Stimulated activated CD8-positive, alpha-beta memory T cell treated with anti-CD3 and anti-CD28 coated beads, Interleukin-15, amount 100 ng/mL, for 24 hours (primary cell): ENCODE measurements at places on chromosomes 2 and 18.

DNA sequence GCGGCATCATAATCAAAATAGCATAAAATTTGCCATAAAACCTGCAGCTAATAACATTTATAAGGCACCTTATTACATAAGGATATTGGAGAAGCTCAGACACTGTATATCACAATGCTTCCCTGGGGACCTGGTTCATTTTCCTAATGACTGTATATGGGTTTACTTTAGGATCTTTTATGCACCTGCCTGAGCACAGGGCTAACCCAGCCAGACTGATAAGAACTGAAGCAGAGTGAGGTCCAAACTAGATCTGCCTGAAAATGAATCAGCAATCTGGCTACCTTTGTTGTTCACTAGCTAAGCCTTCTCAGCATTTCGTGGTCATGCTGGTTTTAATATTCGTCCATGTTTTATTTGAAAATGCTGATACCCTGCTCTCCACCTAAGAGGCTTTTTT is 1922.3 kb upstream of the CELF4 start:
- DNase-seq, result no peak

DNA sequence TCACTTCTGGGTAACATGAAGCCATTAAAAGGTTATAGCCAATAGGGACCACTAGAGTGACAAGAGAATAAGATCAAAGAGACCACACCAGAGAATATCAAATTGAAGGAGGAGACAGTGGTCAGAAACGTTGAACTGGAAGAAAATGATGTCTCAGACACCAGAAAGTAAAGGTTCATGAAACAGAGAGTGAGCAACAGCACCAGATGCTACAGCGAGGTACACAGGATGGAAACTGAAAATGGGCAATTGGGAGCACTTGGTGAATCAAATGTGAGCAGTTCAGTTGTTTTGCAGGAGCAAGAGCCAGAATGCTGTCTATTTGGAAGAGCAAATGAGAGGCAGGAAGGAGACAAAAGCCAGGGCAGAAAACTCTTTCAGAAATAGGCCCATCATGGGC is 162.6 kb downstream of the SS18 start:
- DNase-seq, result no peak

DNA sequence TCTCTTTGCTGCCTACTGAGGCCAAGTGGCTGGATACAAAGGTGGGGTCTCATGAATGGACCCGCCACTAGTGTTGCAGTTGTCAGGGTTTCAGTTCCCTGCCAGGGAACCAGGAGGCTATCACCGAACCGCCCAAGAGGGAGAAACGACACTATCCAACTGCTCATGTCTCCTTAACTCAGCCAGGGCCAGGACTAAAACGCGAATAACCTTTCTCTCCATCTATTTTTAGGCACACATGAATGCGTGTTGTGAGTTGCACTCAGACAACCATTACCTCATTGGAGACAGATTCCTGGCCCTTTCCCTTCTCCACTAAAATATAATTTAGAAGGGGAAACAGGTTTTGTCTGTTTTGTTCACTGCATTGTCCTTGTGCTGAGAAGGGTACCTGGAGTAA is 559.5 kb downstream of the SOCS6 start:
- no peak for DNase-seq

DNA sequence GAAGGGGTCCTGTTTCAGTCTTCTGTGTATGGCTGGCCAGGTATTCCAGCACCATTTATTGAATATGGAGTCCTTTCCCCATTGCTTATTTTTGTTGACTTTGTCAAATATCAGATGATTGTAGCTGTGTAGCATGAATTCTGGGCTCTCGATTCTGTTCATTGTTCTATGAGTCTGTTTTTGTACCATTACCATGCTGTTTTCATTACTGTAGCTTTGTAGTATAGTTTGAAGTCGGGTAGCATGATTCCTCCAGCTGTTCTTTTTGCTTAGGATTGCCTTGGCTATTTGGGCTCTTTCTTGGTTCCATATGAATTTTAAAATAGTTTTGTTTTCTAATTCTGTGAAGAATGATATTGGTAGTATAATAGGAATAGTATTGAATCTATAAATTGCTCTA is 6.0 kb downstream of the SH3YL1 start:
- no peak for DNase-seq

DNA sequence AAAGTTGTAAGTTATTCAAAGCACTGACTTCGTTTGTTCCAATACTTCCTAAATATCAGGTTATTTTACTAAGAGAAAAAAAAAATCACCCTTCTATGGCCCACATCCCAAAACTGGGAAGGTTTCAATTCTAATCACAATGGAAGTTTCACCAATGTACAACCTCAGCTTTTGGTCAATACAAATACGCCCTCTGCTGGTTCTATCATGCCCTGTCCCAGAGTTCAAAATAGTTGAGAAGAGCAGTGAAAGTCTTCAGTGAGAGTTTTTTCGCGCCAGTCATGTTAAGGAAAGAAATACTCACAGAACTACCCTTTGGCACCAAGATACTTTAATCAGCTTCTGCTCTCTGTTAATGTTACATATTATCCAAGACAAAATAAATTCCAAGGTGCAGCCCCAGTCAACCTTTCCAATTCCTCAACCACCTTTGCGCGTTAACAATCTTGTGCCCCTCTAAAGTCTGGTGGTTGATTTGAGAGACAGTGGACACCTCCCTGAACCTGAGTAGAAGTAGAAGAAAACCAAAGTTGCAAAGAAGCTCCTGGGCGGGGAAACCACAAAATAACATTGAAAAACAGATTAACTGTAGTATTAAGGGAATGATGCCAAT is 59.9 kb downstream of the SUMO1 start:
- DNase-seq, result no peak

- DNase-seq, result no peak
These were observed 55.5 kb downstream of the ARHGAP28 start for GRCh38 chr18:6785001-6785400.

DNA sequence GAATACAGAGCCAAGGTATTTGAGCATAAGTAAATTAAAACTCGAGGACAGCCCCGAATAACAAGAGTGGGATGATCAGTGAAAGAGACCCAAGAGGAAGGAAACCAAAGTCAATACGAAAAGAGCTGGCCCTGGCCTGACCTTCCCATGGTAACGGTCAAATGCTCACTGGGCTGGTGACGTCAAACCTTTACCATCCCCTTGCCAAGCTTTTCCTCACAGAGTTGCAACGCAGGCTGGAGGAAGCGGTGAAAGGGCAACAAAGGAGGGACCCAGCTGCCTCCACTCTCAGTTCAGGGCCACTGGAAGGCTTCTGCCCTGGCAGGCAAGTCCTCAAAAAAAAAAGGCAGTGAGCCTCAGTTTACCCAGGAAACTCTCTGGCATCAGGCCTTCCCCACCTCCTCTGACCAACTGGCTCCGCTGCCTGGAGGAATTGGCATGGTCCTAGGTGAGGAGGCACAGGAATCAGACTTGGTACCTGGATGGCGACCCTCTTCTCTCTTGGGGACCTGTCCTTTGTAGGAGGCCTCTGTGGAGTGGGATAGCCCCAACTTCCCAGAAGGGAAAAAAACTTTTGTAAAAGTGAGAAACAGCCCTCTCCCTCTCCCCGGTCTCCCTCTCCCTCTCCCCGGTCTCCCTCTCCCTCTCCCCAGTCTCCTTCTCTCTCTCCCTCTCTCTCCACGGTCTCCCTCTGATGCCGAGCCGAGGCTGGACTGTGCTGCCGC is 212.4 kb downstream of the ANAPC1 start:
- DNase-seq, result no peak

DNA sequence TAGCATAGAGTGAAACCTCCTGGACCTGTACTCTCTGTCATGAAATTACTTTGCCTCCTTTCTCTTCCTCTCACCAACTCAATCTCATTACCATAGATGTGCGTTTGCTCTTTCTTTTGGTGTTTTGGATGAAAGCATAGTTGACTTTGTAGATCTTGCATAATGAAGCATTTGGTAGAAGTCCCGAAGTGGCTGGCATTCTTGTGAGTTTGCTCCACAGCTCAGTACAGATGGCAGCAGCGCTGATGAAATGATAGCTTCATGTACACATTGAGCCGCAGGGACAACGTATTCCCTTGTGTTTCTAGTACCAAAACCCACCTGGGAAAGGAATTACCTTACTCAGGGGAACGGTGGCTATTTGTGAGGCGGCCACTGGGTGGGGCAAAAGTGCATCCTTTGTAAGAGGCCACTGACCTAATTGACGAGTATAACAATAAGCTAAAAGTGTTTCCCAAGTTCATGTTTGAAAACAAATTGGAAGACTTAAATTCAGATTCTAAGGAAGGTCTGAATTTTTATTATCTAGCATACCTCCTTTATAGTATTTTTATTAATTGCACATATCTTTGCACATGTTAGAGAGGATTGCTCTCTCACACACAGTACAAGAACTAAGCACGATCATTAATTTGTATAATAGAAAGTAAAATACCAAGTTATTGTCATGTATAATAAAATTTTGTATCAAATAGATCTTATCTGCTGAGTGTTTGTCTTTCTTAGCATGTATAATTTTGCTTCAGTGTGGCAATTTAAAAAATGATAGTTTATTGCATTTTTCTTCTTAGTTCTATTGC is 25.4 kb upstream of the CDH7 start:
- DNase-seq, result no peak

GRCh38 chr2:126888046-126888445 is 10.6 kb upstream of the TEX51 start:
- DNase-seq, result no peak

DNA sequence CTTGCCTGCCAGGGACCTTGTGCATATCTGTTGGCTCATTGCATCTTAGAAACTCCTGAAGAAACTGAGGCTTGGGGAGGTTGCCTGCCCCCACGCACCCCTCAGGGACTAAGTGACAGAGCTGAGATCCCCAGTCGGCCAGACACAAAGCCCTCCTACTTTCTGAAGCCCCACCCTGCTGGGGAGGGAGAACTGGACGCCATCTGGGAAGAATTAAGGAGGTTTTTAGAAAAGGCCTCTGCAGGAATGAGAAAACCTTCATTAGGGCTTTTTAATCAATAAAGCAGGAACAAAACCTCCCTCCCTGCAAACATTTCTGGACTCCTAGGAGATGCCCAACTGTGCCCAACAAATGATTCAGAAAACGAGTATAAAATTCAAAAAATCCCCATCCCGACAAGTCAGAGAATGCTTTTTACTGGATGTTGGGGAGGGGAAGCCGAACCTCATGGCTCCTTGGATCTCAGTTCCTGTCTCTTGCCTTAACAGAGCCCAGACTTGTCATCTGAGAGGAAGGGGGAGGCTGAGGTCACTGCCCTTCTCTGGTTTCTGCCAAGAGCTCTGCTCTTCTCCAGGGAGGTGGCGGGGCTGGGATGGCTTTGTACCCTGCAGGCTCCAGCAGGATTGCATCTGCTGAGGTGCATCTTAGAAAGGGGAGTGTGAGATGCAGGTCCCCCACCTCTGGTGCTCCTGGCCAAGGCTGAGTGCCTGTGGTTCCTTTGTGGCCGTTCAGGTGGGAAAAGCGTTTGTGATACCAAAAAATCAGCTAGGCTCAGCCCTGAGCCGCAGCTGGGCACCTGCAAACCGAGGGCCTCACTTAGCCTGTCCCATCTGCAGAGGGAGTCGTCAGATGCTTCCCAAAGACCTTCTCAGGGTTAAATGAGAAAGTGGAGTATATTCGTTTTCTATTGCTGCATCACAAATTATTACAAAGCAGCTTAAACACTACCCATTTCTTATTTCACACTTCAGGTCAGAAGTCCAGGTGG is 142.4 kb downstream of the ZFP36L2 start:
- DNase-seq, result no peak

GRCh38 chr18:55458456-55459203 is 129.4 kb downstream of the TCF4 start:
- DNase-seq, result no peak

GRCh38 chr2:96109931-96110511 is 6.3 kb downstream of the ADRA2B start:
- DNase-seq, result no peak

DNA sequence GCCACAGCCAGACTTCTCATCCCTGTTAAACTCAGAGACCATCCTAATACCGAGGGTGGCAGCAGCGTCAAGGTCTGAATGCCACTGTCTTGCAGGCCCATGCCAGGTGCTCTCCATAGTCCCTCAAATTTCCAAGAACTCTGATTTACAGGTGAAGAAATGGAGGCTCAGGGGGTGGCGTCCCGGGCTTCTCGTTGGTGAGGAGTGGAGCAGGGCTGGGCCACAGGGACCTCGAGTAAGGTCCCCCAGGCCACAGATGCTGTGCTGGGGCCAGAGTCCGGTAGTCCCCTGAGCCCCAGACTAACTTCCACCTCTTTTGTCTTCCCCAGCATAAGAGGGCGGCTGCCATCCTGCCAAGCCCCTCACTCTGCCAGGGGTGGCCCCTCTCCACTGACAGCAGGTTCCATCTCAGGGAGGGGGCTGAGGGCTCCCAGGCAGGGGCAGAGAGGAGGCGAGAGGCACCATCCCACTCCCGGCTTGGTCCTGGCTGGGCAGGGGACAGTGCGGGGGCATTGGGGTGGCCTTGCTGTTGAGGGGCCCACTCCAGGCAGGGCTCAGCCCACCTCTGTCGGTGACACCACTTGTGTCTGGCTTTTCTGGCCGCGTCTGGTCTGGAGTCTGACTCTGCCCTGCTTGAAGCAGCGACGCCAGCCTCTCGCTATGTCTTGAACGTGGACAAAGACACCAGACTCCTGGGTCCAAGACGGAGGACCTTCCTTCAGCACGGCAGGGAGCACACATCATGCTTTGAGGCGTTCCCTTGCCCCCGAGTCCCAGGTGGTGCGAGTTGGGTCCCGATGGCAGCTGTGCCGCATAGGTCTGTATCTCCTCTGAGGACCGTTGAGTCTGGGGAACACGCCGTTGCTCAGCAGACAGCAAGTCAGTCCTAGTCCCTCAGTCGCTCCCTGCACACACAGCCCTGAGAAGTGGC is 15.9 kb upstream of the KLHL30 start:
- DNase-seq, result no peak

- no peak for DNase-seq
These were observed 22.3 kb downstream of the CD8A start for GRCh38 chr2:86768189-86768949.

DNA sequence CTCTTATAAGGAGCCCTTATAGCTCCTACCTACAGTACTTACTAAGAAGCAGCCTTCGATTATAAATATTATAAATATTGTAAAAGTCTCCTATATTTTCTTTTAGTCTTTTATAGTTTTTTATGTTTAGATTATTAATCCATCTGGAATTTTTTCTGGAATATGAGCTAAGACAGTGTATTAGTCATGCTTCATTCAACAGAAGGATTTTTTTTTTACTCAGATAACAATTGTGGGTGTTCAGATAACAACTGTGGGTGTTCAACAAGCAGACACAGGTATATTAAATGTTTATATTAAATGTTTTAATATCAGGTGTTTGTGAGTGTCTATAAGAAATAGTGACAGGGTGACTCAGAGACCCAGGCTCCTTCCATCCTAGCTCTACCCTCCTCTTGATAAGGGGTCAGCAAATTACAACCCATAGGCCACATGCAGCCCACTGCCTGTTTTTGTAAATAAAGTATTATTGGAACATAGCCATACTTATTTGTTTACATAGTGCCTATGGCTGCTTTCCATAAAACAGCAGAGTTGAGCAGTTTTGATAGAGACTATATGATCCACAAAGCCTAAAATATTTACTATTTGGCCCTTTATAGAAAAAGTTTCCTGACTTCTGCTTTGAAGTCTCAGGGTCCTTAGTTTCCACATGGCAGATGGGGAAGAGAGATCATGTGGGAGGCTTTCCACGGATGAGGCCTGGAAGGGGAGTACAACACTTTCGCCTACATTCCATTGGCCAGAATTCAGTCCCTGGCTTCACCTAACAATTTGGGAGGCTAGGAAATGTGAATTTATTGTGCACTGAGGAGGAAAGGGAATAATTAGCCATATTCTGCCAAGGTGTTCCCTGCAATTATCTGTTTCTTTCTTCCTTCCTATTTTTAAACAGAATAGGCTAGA is 4.3 kb upstream of the SPATS2L start:
- no peak for DNase-seq
